Tibial nerve (tissue), 4 donors: ENCODE measurements at places on chromosomes 7 and 10. TPM values are rescaled to one million over a fixed set of nuclear protein-coding genes. Genes with fewer than 3 reads are reported as not detected.

DNA sequence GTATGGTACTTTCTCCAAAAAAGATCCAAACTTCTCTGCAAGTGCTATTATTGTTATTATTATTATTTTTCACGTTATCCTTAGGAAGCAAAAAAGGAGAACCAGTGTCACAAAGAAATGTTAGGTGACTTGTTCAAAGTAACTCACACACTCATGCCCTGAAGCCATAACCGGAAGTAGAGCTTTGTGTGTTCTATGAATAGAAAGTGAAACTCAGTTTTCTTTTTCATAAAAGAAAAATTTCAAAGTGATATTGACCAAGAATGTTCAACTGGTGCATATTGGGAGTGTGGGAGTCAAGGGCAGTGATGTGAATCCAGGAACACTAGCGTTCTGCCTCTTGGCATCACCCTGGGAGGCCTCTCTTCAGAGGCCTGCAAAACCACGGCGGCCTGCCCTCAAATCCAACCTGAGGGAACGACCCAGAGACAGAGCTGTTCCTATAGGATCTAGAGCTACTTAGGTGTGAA, 106.1 kb downstream of the PRKCQ start:
- no peak overlapping the region for H3K4me3 ChIP-seq
- no peak overlapping the region for H3K27ac ChIP-seq
- H3K27me3 ChIP-seq, result no peaks in the 10 kb centered on the region

DNA sequence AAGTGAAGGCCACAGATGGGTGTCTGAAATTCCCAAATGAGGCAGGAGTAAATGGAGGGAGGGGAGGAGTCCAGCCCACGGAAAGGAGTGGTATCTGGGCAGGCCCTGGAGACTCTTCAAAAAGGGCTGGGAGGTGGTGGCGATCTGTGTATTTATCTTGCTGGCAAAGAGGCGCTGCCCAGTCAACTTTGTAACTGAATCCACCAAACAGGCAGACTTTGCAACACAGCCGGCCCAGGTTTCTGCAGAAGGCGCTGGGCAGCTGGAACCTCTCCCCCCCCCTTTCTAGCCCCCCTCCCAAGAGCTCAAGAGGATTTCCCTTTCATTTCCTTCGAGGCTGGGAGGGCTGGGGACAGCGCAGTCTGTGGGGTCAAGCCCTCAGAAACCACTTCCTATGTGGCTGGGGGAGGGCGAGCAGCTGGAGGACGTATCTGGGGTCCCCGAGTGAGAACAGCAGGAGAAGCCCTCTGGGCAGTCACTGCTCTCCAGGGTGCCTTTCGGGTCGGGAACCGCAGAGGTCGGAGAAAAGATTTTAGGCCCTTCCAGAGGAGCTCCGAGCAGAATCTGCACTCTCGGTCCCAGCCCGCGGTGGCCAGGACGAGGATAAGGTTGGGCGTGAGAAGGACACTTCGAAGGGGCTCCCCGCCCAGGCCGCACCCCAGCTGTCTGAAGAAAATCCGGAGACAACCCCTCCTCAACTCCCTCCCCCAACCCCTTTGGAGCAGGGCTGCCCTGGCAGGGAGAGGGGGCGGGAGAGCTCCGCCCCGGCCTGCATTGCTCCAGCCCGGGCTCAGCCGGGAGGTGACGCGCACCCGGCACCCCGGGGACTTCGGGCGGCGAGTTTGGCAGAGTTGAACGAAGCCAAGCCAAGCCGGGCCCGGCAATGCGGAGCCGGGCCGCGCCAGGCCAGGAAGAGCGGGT, 965 bp downstream of the ZCCHC24 start:
- H3K4me3 ChIP-seq, result peak overlapping the region; percentile 70
- H3K36me3 ChIP-seq, result no peaks in the 10 kb centered on the region
- no peaks in the 10 kb centered on the region for H3K4me1 ChIP-seq
- H3K27ac ChIP-seq, result peak overlapping the region; percentile 86

DNA sequence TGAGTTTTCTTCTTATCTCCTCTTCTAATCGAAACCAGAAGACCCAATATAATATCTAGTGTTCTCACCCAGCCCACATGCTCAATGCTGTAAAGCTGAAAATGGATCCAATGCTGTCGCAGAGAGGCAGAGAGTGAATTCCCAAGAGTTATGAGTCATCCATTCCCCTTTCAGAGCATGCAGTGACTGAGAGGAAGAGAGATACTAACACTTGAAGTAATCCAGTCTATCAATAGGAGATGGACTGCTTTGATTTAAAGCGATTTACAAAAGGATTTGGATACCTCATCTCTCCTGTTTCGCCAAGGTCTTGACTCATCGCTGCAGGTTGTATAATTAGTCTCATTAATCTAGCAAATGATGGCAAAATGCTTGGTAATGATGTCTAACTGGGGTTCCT, 41.5 kb upstream of the PRKCQ start:
- no peaks in the 10 kb centered on the region for H3K4me1 ChIP-seq
- no peak overlapping the region for H3K27ac ChIP-seq
- no peak overlapping the region for H3K4me3 ChIP-seq
- DNase-seq, result no peak
- no peaks in the 10 kb centered on the region for H3K36me3 ChIP-seq

DNA sequence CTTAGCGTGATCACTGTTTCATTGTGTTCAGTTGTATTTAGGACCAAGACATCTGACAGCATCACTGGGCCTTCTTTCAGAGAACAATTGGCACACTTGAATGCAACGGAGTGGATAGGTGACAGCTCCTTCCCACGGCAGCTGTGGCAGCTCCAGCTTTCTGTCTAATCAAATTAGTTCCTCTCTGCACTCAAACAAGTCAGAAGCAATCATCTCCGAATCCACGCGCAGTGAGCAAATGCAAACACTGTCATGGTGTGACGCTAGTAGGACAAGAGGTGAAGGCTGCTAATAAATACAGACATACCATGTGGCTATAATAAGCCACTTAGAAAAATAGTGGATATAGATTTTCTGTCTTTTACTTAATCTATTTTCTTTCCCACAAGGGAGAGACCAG, 542.4 kb downstream of the ACTR3B start:
- no peak overlapping the region for H3K4me3 ChIP-seq
- no peak overlapping the region for H3K27ac ChIP-seq
- H3K4me1 ChIP-seq, result no peaks in the 10 kb centered on the region

- peak overlapping the region; percentile 31 for H3K27ac ChIP-seq
- peaks cover 38% of the 10 kb centered on the region for H3K4me1 ChIP-seq
- DNase-seq, result no peak
- no peak overlapping the region for H3K4me3 ChIP-seq
Observed at GRCh38 chr10:68992636-68993440, 4.2 kb downstream of the KIFBP start.

DNA sequence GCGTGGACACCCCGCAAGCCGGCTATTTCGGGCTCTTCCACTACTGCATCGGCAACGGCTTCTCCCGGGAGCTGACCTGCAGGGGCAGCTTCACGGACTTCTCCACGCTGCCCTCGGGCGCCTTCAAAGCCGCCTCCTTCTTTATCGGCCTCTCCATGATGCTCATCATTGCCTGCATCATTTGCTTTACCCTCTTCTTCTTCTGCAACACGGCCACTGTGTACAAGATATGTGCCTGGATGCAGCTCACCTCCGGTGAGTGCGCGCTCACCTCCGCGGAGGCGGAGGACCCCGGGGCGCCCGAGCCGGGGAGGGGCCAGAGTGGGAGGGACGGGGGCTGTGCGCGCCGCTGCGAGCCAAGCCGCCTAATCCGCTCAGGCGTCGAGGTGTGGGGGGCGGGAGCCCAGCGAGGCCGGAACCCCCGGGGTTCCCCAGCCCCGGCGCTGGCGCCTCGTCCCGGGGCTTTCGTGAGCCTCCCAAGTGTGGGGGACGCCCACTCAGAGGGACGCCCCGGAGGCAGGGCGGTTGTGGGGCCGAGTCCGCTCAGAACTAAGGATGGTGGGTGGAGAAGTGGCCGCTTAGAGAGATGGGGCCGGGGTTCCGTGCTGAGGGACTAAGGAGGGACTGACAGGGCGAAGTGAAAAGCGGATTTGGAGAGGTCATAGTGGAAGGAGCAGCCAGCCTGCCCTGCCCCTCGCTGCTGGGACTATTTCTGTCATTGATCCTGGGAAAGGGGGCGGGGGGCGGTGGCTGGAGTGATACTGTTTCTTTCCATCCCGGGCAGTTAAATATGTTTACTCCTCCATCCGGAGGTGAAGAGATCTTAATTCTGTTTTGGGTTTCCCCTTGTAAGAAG, 795 bp downstream of the LHFPL3 start:
- no peaks in the 10 kb centered on the region for H3K27me3 ChIP-seq
- no peak overlapping the region for H3K4me3 ChIP-seq
- H3K36me3 ChIP-seq, result no peaks in the 10 kb centered on the region
- H3K4me1 ChIP-seq, result no peaks in the 10 kb centered on the region

DNA sequence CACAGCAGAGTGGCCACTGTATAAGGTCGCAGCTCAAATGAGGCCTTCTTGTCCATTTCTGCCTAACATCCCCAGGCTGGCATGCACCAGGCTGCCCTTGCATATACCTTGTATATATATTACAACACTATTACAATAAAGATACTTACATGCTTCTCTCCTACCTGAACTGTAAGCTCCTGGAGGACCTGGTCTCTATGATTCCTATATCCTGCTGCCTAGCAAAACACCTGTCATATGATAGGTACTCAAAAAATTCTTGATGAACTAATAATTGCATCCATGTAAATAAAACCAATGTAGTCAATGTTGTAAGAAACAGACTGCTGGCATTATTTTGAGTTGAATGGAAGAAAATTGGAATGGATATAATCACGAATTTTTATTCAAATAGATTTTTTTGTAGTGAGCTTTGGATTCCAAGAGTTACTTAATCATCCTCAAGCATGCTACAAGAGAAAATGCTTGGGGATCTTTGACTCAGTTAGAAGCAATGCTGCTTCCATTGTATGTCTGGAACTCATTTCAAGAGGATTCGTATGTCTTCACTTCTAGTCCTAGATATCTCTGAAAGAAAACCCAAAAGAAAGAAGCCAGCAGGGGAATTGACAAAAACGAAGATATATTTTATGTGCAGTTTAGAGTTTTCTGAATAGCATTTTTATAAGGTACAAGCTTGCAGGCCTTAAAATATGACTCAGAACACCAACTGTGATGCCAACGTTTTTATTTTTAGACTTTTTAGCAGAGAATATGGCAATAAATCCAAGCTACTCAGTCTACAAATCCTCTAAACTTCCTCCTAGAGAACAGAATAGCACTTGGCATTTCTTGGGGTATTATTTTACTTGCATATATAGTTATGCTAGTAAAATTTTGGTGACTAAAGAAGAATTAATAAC, 53.1 kb downstream of the OSBPL3 start:
- no peak overlapping the region for H3K4me3 ChIP-seq
- no peaks in the 10 kb centered on the region for H3K27me3 ChIP-seq
- no peaks in the 10 kb centered on the region for H3K4me1 ChIP-seq
- no peak for DNase-seq
- no peak overlapping the region for H3K27ac ChIP-seq

Gene MNX1
- total RNA-seq, result not detected

DNA sequence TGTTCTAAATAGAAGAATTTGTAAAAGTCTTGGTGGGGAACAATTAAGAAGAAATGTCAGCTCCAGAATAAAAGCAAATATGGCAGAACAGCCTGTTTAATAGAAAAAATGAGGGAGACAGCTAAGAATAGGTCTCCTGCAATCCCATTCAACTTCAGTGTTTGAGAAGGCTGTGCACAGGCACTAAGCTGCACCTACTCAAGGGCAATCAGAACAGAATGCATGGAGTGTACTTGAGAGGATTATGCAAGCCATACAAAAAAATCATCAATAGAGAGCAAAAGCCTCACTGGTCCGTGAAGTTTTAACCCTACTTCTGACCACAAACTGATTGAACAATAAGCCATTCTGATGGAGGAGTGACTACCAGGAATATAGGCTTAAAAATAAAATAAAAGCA, 690.7 kb upstream of the PCDH15 start:
- H3K36me3 ChIP-seq, result no peaks in the 10 kb centered on the region
- no peak overlapping the region for H3K4me3 ChIP-seq
- no peak overlapping the region for H3K27ac ChIP-seq
- no peaks in the 10 kb centered on the region for H3K27me3 ChIP-seq
- DNase-seq, result no peak

DNA sequence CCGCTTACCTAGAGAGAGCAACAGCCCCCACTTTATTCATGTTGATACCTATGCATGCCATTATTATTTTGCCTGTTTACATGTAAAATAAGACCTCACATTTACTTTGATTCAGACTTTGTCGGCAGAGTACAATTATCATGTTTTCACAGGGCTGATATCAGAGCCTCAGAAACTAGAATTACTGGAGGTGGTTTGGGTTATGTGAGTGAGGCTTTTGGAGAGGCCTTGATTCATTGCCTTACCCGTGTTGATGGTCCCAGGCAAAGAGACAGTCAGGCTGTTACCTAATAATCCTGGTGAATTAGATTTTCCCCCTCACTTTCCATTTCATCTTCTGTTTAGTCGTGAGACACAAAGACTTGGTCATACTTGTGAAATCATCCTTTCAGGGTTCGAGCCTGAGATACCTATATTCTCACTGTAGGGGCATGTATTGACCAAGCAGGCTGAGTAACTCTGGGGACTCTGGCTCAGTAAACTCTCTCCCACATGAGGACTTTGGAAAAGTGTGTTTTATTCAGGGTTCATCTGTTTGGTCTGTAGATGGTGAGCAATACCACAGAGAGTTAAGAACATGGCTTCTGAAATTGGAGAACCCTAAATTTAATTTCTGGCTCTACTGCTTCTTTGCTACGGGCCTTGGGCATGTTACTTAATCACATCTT, 150.9 kb downstream of the CELF2 start:
- no peak for DNase-seq
- no peaks in the 10 kb centered on the region for H3K27me3 ChIP-seq
- H3K27ac ChIP-seq, result peak overlapping the region; percentile 95
- H3K36me3 ChIP-seq, result no peaks in the 10 kb centered on the region
- H3K4me1 ChIP-seq, result peaks cover 77% of the 10 kb centered on the region
- H3K4me3 ChIP-seq, result no peak overlapping the region

Gene BTAF1
- total RNA-seq, result 54.3 TPM

Gene SYT15B
- total RNA-seq, result 7.5 TPM
